ENCODE measurements at places on chromosomes 2 and 18.
A peak's percentile ranks its signal among the peaks of the same experiment; 100 is the strongest.

DNA sequence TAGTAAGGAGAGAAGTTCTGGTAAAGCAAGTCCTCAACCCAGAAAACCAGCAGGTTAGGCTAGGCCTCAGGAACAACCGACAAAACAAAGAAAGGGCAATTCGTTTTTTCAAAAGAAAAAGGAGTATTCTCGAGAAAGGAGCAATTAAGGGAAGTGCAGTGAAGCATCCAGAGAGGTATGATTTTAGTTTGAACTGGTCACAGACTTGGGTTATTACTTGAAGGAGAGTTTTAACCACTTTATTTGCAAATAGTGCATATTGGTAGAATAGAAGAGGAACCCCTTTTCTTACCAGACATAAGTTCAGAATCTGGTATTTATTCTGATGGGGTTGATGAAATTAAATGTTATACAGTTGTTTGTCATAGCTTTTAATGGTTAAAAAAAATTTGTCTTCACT lies 110.0 kb upstream of the GCFC2 start:
- DNase-seq = no peak

- DNase-seq = no peak
Measured at GRCh38 chr2:657766-658165, 19.4 kb downstream of the TMEM18 start.

DNA sequence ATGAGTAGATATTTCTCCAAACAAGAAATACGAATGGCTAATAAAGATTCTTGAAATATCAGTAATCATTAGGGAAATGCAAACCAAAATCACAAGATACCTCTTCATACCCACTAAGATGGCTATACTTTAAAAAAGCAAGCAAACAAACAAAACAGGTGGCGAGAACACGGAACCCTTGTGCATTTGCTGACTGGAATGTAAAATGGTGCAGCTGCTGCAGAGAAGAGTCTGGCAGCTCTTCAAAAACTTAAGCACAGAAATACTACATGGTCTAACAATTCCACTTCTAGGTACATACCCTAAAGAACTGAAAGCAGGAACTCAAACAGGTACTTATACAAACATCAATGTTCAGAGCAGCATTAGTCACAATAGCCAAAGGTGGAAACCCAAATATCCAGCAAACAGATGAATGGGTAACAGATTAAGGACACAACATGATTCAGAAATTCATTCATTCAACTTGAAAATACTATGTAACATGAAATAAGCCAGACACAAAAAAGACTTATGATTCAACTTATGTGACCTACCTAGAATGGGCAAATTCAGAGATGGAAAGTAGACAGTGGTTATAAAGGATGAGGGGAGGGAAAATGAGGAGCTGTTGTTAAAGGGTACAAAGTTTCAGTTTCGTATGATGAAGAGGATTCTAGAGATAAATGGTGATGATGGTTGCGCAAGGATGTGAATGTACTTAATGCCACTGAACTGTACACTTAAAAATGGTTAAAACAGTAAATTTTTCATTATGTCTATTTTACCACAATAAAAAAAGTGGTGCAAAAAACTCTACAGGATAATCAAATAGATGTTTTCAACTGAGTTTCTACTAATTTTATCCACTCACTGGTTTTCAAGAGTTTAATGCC lies 26.9 kb upstream of the GPR75 start:
- DNase-seq = peak; percentile 2

DNA sequence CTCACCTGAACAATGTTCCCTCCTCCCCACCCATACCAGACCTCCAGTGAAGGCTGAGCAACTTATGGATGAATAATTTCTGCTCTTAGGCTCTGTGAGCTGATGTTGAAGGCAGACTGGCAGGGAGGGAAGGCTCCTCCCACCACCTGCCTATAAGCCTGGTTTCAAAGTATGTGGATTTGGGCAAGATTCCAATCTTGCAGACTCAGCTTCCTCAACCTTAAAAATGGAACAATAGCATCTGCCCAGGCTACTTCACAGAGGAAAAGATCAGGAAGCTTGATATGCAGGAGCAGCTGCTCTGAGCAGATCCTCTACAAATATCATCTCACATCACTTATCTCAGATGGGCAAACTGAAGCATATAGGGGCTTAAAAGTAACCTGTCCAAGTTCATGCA lies 112.2 kb downstream of the ZFP36L2 start:
- DNase-seq = peak; percentile 31

GRCh38 chr2:136486115-136486514 lies 279.2 kb upstream of the THSD7B start:
- no peak for DNase-seq

- DNase-seq = no peak
Measured at GRCh38 chr2:23695214-23695889, 231.6 kb downstream of the ATAD2B start.

DNA sequence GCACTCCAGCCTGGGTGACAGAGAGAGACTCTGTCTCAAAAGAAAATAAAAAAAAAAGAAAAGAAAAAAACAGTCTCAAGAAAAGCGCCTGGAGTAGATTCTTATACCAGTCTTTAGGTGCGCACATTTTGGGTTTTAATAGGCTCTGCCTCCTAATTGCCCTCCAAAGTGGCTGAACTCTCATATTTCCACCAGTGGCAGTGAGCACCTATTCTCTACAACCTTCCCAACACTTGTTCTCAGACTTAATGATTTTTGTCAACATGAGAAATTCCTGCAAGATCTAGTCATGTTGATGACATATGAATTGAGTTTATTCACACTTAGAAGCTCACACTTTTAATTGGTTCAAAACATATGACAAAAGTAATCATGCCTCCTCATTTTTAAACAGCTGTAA lies 39.0 kb downstream of the PLB1 start:
- no peak for DNase-seq

DNA sequence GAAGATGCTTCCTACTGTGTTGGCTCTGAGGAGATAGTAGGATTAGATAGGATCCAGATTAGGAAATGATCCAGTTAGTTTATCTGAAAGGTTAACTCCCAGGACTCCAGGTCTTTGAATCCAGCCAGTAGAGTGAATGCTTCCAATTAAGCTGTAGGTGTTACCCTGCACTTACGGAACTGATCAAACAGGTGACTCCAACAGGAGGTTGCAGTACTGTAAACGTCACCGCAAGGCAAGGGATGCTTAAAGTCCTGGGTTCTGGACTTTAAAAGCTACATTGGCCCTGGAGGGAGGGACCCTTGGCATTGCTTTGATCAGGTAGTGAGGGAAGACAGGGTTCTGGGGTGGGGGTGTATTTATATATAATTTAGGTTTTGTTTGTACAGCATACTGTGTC lies 5.6 kb downstream of the LGALSL start:
- DNase-seq = no peak

DNA sequence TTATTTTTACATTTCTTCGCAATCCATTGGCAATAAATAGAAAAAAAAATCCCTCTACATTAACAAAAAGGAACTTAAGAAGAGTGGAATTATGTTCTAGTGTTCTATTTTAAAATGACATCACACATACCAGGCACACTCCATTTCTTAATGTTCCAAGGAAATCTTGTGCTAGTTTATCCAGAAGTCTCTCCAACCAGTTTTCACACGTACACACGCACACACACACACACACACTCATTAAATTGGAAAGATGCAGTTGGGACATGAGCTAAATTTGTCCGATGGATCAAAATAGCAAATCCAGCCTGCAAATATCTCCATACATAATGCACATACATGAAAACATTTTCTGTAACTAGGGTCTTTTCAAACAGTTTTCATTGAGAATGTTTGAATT lies 78.3 kb downstream of the KCNJ3 start:
- no peak for DNase-seq

- DNase-seq = no peak
Measured at GRCh38 chr18:48741866-48742265, 203.0 kb downstream of the CTIF start.

DNA sequence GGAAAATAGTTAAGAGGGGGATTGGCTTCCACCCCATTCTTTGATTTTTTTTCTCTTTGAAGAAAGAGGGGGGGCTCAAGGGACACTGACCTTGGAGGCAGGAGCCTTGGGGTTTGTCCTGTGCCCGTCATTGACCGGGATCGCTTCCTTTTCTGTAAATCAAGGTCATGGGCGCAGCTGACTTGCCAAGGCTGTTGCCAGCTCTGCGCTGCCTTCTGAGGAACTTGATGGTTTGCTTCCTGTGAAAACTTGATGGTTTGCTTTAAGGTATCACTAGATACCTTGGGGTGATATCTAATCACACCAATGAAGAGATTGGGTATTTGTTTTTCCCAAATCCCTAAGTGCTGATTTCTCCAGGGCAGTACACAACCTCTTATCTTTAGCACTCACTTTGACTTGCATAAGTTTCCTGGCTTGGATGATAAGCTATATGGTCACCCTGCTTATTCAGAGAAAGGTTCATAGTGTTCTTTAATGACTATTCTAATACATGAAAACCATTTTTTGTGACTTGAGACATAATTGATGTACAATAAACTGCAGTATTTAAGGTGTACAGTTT lies 56.0 kb downstream of the DGKD start:
- DNase-seq = no peak

GRCh38 chr2:60570251-60570650 lies 16.8 kb upstream of the BCL11A start:
- DNase-seq = no peak

- no peak for DNase-seq
Measured at GRCh38 chr2:15642011-15642814, 50.5 kb downstream of the DDX1 start.

DNA sequence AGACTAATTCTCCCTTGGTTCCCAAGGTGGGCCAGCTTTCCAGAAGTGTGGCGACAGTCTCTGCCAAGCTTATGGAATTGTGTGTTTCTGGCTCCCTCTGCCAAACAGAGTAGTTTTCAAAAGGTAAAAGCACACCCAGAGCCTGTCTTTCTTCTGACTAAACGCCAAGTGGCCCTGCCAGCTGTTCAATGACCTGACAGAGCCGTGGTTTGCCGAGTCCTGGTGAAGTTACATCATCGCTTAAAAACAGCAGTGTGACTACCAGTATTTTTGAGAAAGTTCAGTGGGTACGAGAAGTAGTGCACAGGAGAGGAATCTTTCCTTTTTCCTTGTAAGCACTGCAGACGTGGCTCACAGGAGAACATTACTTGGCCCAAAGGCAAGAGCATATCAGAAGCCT lies 1.9 kb downstream of the PER2 start:
- no peak for DNase-seq

GRCh38 chr18:10121786-10122515 lies 208.1 kb downstream of the VAPA start:
- peak; percentile 36 for DNase-seq

GRCh38 chr18:48932462-48932818 lies 18.3 kb downstream of the SMAD7 start:
- DNase-seq = no peak

GRCh38 chr18:44411262-44411905 lies 269.3 kb upstream of the SETBP1 start:
- no peak for DNase-seq

GRCh38 chr2:33322612-33323011 lies 153.8 kb upstream of the RASGRP3 start:
- no peak for DNase-seq

DNA sequence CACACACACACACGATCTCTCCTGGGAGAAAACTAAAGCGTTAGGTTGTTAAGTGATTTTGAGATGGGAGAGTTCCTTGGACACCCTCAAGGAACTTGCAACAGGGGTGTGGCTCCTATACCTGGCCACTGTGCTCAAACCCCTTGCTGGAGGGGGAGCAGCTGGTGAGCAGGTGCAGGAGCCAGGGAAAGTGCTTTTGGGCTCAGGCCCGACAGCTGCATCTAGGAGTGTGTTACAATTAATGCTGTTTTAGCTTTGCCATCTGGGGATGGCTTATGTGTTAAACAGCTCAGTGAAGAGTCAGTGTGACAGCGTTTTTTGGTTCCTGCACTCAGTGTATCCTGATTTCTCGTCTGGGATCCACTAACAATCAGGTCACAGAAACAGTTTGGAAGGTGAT lies 510.8 kb downstream of the TRIB2 start:
- DNase-seq = peak; percentile 68

GRCh38 chr2:12728221-12728777 lies 11.6 kb downstream of the TRIB2 start:
- no peak for DNase-seq

DNA sequence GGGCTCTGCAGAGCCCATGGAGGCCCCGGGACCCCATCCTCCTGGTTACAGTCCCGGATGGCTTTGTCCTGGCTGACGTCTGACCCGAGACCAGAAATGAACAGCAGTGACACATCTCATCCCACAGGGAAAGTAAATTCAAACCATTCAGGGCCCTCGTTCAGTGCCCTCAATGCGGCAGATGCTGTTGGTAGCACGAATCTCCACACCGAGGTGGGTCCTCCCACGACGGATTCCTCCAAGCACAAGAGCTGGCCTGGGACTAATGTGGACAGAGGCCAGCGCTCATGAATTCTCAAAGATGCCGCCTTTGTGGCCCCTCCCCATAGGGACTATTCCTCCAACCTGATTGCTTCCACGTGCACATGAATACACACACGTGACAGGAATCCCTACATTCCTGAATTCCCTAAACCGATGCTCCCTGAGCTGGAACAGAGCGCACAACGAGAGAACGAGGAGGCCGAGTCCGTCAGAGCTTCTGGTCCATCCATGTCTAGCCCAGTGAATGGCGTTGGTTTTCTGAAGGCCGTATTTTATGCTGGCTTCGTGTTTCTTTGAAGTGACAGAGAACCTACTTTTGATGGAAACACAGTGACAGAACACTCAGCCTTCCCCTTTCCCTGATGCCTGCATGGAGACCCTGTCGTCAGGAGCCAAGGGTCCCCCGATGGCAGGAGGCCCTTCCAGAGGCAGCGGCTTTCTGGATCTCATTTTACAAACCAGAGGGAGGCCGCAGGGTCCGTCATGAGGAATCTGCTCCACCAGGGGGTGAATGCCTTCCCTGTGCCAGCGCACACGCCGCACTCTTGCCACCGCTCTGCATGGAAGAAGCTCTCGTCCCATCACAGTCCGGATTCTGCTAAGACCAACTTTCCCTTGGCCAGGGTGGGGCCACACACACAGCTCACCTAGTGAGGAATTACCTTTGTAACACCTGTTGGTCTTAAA lies 64.3 kb upstream of the SNTG2 start:
- no peak for DNase-seq

- peak; percentile 6 for DNase-seq
Measured at GRCh38 chr2:149715005-149715592, 127.5 kb upstream of the MMADHC start.

GRCh38 chr2:173159791-173160463 lies 84.3 kb downstream of the MAP3K20 start:
- no peak for DNase-seq

DNA sequence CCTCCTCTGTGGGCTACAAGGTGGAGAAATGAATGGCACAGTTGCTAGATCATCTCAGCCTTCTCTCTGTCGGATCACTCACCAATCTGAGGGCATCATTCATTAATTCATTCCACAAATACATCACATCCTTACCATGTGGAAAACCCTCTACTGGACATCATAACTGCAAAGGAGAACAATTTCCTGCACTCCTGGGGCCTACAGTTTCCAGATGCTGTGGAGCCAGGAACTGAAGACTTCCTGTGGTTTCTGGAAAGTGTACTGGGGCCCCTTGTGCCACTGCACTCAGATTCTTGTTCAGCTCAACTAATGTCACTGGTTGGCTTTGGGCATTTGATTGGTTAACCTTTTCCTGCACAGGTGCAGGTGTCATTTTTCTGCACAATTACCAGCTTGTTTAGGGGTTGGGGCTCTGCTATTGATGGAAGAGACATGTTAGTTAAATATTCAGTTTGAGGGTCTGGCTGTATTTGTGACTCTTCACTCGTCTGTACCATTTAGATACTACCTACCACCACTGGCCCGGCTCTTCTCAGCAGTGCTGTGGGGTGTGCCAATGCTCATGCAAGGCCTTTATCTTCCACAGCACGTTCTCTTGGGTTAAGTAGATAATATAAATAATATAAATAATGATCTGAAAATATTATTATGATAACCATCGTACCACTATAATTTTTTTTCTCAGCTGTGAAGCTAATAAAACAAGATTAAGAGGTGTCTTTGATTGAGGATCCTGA lies 427.3 kb downstream of the TSN start:
- DNase-seq = no peak
